ENCODE measurements at places on chromosomes 11 and 22.

GRCh38 chr22:21857481-21857914, 9.9 kb downstream of the MAPK1 start:
- DNase-seq = no peak

- no peak for DNase-seq
Measured at GRCh38 chr22:30763815-30764673, 69.4 kb downstream of the OSBP2 start.

DNA sequence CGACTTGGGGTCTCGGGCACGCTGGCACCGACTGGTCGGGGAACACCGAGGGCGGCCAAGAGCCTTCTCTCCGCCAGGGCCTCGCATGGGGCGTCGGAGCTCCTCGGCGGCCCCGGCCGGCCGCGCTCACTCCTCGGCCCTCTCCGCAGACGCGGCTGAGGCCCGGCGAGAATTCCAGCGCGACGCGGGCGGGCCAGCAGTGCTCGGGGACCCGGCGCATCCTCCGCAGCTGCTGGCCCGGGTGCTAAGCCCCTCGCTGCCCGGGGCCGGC, 5.6 kb downstream of the TBX1 start:
- no peak for DNase-seq

DNA sequence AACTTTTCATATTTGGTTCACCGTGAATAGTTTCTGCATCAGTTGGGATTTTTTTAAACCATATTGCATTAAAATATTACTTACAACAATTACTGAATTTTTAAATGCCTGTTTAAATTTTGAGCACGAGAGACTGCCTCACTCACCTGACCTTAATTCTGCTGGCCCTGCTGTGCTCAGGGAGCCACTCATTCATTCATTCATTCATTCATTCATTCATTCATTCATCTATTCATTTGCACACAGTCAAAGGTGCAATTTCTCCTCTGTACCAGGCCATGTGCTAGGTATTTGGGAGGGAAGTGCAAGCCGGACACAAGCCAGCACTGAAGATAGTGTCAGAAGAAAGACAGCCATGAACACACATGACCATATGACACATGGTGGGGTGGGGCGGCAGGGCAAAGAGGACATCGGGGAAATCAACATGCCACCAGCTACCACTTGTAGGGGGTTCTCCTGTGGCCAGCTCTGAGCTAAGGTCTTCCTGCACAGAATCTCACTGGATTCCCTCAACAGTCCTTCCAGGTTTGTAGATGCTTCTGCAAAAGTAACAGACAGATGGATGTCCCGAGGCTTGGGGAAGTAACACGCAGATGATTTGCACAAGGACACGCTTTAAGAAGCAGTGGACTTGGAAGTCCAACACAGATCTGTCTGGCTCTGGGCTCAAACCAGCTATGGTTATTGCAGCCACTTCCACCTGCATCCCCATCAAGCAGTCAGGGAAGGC, 568 bp upstream of the CSF2RB start:
- DNase-seq = no peak

All from coronary artery (tissue), 2 donors.